Occipital lobe (tissue), 3 donors: ENCODE measurements at places on chromosomes 1 and 21. TPM values are rescaled to one million over a fixed set of nuclear protein-coding genes. Genes with fewer than 3 reads are reported as not detected.

The KRTAP6-1 gene
- total RNA-seq, result not detected

The PRR9 gene
- total RNA-seq, result not detected

The PSRC1 gene
- total RNA-seq, result 11.4 TPM

The PKLR gene
- total RNA-seq, result not detected

The OR2T2 gene
- not detected for total RNA-seq

The S100A9 gene
- total RNA-seq, result 26.5 TPM
